ENCODE measurements at places on chromosomes 2 and 18. TPM values are rescaled to one million over a fixed set of nuclear protein-coding genes. Genes with fewer than 3 reads are reported as not detected.

Gene IL1F10
- not detected for total RNA-seq

Gene SH3BP4
- 8.9 TPM for total RNA-seq

Gene LOXHD1
- total RNA-seq, result 1.6 TPM

Gene IKZF2
- total RNA-seq, result 4.2 TPM

Gene RTP5
- not detected for total RNA-seq

Gene TMEM131
- total RNA-seq, result 32.9 TPM

Gene NDC80
- total RNA-seq, result 6.8 TPM

Gene UGGT1
- 30.3 TPM for total RNA-seq

Gene AGXT
- total RNA-seq, result not detected

Gene CXCR1
- 0.52 TPM for total RNA-seq

Gene STEAP3
- total RNA-seq, result 8.9 TPM

Gene IL36RN
- not detected for total RNA-seq

Gene CDH7
- total RNA-seq, result 0.52 TPM

Gene DSG1
- not detected for total RNA-seq

Gene PLCL1
- 12.5 TPM for total RNA-seq

Gene HSBP1L1
- total RNA-seq, result 2.1 TPM

Gene PAIP2B
- 5.7 TPM for total RNA-seq

Gene RIT2
- not detected for total RNA-seq

Gene SERPINB4
- total RNA-seq, result not detected

Gene NEB
- 833 TPM for total RNA-seq

Gene PUM2
- total RNA-seq, result 80.4 TPM

Gene ELP2
- 156 TPM for total RNA-seq

Data from skeletal muscle tissue (tissue), 5 donors.